ENCODE measurements at places on chromosomes 4 and X.

- no peak for DNase-seq
Observed at GRCh38 chrX:40470830-40471429, 109.8 kb upstream of the ATP6AP2 start.

DNA sequence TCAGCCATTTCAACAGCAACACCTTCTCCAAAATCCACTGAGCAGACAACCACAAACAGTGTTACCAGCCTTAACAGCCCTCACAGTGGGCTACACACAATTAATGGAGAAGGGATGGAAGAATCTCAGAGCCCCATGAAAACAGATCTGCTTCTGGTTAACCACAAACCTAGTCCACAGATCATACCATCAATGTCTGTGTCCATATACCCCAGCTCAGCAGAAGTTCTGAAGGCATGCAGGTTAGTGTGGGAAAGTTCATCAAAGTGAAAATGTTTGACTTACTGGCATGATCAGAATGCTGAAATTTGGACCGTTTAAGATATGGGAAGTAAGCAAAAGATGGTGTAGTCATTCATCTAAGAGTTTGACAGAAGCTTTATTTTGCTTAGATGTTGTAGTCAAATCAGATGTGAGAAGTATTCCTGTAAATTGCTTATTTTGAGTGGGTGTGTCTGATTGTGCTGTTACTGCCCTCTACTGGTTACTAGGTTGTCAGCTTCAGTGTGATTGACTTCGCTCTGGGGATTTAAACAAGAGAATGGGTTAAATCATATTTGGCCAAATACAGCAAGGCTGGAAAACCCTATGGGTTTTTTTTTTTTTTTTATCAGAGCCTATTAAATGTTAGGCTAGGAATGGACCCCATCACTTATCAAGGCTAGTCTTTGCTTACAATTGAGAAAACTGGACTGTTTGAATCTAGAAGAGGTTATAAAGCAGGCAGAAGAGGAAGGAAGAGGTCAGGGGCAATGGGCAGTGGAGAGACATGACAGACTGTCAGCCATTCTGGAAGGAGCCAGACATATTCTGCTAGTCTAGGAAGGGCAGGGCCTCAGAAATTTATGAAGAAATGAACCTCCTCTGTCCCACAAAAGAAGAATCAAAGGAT lies 130.3 kb downstream of the DIPK2B start:
- peak; percentile 59 for DNase-seq

GRCh38 chr4:99949034-99949998 lies 759 bp downstream of the H2AZ1 start:
- DNase-seq, result peak; percentile 95

DNA sequence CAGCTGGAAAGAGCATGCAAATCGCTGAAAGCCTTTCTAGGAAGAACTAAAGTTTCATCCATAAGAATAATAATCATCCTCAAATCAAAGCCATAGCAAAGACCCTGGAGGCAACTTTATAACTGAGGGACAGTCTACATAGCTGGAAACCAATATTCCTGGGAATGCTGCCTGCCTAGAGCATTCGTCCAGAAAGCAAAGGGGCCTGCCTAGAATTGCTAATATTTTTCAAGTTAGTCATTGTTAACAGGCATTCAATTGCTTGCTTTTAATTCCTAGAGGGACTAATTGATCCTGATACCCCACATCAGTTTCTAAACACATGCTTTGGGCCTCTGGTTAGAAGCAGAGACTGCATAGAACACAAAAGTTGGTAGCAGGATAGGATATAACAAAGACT lies 4.2 kb upstream of the PPARGC1A start:
- no peak for DNase-seq

DNA sequence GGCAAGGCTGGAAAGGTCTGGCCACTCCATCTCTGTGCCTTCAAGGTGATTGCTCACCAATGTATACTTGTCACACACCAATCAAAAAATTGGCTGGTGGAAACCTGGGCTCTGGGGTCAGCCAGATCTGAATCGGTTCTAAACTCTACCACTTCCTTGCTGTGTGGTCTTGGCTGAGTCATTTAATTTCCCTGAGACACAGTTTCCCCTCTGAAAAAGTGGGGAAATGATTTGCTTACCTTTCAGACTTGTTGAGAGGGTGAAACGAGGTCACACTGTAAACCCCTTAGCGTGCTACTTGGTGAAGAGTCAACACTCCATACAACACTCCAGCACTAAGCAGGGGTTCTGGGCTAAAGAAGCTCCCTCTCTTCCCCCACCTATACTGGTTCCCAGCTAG lies 252.3 kb upstream of the ZIC3 start:
- no peak for DNase-seq

GRCh38 chr4:41258783-41259182 lies 2.1 kb downstream of the UCHL1 start:
- DNase-seq, result peak; percentile 7

DNA sequence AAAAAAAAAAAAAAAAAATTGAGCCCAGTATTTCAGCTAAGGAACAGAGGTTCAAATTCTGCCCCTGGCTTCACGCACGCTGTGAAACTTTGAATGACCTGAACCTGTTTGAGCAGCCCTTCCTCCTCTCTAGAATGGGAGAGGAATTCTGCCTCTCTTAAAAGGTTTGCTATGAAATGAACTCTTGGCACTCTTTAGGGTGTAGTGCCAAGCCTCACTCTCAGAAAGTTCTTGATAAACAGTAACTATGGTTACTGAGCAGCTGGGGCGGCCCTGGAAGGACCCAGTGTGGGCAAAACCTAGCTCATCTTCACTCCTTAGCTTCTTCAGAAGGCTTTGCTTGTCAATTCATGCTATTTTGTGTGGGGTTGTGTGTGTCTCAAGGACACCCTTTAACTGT lies 73.7 kb downstream of the GEMIN8 start:
- no peak for DNase-seq

GRCh38 chr4:100190643-100191600 lies 654 bp upstream of the DDIT4L start:
- no peak for DNase-seq

DNA sequence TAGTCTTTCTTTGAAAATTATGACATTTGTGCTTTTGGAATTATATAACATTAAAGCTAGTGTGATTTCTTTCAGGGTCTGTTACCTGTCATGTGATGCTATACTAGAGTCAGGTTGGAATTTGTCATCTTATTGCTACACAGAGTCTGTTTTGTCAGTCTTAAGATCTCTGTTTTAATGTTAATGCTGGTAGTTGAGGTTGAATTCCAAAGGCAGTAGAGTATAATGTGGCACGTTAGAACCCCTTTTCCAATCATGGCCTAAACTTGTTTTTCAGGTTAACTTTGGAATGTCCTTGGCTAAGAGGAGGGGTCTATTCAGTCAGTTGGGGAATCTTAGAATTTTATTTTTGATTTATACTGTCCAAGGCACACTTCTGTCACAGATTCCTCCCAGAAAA lies 258.5 kb downstream of the PABPC4L start:
- no peak for DNase-seq

GRCh38 chr4:148445071-148445859 lies 3.1 kb upstream of the NR3C2 start:
- DNase-seq, result peak; percentile 40

GRCh38 chrX:8946563-8946962 lies 87.4 kb downstream of the FAM9B start:
- no peak for DNase-seq

- no peak for DNase-seq
Observed at GRCh38 chrX:127459790-127460189, 592.4 kb downstream of the ACTRT1 start.

- no peak for DNase-seq
Observed at GRCh38 chr4:123846092-123846491, 449.5 kb downstream of the SPRY1 start.

- no peak for DNase-seq
Observed at GRCh38 chrX:78708816-78709215, 38.7 kb upstream of the LPAR4 start.

DNA sequence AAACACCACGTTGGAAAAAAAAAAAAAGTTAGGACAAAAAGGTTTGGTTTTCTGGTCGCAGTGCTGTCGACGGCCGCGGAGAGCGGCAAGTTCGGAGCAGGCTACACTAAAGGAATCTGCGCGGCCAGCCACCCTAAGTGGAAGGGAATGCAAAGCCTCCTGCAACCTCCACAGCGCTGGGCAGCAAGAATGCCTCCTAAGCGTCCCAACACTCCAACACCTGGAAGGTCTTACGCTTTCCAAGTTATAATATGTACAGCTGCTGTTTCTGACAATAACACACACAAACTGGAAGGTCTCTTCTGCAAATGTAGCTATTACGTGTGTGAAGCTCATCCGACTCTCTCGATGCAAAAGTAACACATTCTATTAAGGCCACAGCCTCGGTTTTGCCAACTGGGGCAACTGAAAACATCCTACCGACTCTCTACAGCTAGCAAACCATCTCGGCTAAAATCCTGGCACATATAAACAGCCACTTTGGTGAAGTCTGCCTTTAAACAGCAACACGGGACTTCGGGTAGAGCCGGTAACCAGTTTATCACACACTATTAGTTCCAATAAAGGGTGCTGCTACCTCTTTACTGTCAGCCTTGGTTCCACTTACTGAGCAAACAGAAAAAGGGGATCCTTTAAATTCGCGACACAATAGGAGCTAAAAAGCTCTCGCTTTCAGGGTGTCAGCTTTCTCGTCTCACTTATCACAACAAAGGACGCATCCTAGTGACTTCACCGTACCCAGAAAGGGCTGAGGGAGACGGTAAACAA lies 895 bp downstream of the SMIM14 start:
- DNase-seq, result peak; percentile 56

DNA sequence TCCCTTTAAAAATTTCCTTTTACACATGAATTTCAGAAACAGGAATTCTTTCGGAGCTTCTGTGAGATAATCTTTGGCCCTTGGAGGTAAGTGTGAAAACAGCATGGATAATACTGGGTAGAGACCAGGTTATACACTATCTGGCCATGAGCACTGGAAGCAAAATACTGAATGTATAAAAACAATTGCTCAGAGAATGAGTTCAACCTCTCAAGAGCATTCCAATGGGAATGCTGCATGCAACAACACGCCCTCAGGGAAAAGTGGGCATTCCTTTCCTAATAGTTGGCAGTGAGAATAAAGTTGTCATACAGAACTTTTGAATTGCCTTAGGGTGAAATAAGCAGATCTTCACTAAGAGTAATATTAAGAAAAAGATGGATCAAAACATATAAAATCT lies 574.8 kb upstream of the DIPK2B start:
- DNase-seq, result no peak

- no peak for DNase-seq
Observed at GRCh38 chr4:119286377-119287002, 35.4 kb downstream of the FABP2 start.

DNA sequence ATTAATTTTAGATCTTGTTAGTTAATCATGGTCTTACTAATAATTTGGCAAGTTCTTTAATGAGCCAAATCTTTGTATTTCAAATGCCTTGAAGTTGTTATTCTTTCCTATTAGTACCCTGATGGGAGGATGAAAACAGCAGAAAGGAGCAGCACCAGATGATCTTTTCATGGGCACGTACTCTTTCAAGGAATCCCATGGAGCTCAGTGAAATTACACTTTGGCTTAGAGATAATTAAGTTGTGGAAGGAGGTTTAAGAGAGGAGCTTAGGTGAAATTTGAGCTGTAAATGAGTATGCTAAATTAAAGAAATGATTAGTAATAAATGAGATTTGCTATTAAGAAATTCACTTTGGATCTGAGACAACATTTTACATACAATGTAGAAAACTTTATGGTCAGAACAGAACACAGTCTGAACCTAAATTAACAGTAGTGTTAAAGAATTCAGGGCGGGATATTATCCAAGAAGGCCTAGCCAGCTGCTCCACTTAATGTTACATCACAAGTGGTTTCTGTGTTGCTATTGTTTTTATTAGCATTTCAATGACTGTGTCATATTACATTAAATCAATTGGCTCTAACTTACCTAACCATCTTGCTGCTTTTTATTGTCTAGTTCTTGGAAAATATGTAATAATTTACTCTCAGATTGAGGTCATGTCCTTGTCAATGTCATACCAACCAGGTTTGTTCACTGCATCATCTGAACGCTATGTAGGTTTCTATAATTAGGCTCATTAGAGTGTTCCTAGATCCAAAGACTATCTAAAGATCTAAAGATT lies 3.9 kb downstream of the MTHFD2L start:
- DNase-seq, result no peak

GRCh38 chrX:74187211-74187610 lies 116.8 kb upstream of the ZCCHC13 start:
- DNase-seq, result no peak

GRCh38 chr4:138759554-138759902 lies 256.1 kb upstream of the NOCT start:
- no peak for DNase-seq

DNA sequence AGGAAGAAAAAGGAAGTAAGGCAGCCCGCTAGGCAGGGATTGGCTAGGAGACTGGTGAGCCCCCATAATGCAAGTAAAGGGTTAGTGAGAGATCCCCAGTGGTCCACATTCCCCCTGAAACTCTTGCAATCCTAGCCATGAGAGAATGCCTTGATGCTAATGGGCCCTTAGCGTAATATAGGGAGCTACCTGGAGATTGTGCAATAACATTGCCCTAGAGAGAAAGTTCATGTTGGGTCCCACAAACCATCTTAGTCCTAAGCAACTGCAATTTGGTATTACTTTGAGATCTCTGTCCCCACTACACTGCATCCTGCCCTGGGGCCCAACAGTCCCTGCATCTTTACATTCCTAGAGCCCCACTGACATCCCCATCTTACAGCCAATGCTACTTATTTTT lies 188.5 kb downstream of the KLHL4 start:
- no peak for DNase-seq

DNA sequence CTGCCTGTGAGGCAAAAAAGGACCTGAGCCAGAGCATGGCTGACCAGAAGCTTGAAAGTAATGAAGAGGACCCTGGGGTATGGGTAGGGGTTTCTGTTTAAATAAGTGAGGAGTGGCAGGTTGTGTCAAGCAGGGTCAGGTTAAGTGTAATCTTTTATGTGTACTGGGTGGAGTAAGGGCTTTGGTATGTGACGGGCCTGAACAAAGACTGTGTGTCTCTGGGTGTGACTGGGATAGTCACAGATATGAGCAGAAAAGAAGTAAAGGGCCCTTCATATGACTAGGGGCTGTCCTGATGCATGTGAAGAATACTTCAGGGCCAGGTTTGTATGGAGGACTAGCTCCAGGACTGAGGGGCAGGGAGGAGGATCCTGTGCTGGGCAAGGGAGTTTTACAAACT lies 82.4 kb downstream of the ITIH6 start:
- DNase-seq, result no peak

DNA sequence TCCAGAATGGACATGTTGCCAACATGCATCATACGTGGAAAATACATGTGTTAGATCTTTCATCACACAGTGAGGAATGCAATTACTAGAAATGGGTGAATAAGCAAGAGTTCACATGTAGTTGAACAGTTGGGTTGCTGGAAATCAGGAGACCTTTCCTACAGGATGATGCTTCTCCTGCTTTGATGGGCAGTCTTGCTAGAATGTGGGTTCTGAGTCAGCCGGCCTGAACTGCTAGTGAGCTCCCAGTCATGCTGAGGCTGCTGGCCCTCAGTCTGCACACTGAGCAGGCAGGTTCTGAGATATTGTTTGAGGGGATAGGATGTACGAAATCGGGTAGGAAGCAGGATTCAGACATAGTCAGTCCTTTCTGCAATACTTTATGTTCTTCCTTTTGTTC lies 20.2 kb downstream of the MSL3 start:
- no peak for DNase-seq

GRCh38 chrX:55135171-55135570 lies 46.4 kb downstream of the PAGE2 start:
- DNase-seq, result peak; percentile 73
